Fibroblast of gingiva (primary cell): ENCODE measurements at places on chromosomes 6 and 20.
A peak's percentile ranks its signal among the peaks of the same experiment; 100 is the strongest.

DNA sequence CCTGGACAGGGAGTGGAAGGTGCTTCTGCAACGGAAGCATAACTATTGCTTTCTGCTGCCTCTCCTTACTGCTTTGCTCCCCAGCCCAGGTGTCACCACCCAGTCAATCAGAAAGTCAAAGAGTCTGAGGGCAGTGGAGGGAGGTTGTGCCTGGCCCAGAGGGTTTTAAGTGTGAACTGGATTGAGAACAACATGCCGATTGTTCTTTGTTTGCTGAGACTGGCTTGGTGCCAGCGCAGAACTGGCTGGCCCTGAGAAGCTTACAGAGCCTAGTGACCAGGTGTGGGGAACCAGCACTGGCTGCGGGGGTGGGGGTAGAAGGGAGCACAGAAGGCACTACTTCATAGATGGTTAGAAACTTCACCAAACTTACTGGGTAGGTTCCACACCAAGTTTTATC, 31.1 kb upstream of the ENPP4 start:
- DNase-seq, result no peak

DNA sequence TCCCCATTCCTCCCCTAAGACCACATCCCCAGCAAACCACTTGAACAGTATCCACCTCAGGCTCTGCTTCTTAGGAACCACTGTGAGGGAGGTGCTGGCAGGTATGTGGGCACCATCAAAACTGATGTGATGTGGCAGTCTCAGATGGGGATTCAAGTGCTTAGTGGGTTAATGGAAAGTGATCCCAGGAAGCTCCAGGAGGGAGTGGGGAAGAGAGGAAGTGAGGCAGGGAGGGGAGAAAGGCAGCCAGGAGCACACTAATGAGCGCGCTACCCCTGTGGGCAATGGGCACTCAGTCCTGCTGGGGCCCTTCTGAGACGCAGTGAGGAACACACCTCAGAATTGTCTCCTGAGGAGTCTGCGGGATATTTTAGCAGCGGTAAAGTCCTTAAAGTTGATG, 263.1 kb upstream of the MOCS1 start:
- no peak for DNase-seq

DNA sequence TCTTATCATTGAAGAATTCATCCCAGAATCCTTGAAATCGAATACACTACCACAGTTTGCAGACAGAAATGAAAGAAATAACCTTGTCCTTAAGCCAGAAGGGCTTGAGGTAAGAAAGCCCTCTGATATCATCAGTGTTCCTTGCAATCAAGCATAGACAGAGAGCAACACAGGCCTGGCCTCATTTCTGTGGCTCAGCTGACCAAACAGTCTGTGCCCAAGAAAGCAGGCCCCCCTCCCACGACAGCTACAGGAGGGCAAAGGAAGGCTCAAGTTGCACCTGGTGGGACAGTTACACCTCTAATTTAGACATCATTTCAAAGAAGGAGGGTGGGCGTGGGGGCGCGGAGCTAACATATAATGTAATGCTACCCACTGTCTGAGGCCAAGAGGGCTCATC, 21.6 kb downstream of the KIF16B start:
- DNase-seq, result no peak

DNA sequence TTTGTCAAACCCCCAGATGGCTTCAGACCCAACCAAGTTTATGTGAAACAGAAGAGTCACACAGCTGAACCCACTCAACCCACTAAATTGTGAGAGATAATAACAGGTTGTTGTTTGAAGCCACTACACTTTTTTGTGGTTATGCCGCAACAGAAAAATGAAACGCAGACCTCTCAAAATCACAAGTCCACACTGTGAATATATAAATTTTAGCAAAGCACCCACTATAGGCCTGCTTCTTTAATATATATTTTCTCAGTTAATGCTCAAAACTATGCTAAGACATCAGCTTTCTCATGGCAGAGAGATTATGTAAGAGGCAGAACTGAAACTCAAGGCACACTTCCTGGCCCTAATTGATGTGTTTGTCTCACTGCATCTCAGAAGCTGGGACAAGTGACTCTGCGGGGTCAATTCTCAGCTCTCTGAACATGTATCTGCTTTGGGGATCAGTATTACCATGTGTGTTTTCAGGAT, 27.7 kb downstream of the MAP3K5 start:
- DNase-seq, result no peak

GRCh38 chr6:26594730-26595632, 1.8 kb upstream of the ABT1 start:
- DNase-seq, result peak; percentile 81

- no peak for DNase-seq
These were observed 72.1 kb downstream of the TMEM200A start for GRCh38 chr6:130437961-130438360.

DNA sequence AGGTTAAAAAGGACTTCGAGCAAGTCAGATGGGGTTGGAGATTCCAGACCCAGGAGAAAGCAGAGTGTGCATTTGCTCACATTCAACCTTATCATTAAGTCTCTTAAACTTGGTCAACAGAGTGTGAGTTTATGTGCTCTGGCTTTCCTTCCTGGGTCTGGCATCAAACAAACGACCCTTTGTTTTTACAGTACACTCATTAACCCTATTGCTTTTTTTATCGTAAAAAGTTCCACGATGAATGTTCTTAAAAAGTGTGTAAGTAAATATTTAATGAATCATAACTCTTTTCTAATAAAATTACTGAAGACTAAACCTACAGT, 2.5 kb downstream of the FYN start:
- DNase-seq, result no peak

- no peak for DNase-seq
These were observed 34.1 kb upstream of the LAMA4 start for GRCh38 chr6:112288475-112288874.

DNA sequence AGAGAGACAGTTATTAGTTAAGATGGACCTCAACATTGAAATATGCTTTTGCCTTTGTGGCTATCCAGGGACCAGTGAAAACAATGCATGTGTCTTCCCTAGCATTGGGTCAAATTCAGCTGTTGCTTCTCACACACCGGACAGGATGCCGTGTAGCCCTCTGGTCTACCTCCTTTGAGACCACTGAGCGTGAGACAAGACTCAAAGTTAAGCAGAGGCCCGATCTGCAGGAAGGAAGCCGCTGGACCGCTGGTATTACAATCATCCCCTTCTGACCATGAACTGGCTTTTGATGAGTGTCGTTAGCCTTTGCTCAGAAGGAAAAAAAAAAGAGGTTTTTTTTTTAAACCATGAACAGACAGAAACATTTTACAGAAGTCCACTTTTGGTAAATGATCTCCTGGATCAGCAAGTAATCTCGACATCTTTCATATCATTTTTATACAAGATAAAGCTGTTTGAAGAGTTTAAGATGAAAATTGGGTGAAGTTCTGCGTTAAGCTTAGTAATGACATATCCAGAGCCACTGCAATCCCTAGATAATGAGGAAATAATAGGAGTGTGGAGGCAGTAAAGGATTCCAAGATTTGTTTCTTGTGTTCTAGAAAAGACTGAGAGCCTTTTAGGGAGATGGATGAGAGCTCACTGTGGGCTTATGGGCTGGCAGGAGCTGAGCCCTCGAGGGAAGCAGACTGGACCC, 622.8 kb downstream of the QKI start:
- no peak for DNase-seq

DNA sequence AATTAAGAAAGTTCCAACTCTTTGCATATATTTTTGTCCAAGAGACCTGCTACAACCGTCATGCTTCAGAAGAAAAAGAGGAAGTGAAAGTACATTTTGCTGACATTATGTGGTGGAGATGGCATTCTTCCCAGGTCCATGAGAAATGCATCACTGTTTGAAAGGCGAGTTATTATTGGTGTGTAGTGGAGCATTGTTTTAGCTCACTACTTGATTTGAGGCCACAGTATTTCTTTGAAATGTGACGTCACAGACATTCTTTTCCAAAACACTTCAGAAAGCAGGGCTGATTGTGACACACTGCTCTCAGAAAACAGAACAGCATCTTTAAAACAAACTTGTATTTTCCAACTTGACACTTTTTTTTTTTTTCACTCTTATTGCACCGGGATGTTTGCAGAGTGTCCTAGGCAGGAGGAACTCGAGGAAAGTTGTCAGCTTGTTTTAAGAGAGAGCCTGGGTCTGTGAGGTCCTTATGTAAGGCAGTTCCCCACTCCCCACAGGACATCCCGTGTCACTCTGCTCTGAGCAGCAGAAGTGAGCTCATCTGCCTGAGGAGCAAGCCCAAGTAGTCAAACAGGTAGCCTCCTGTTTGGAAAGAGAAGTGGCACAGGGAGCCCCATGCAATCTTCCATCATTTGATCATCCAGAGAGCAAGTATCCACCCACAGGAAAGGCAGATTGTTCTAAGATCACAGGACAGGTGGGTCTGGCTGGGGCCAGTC, 1.1 kb downstream of the SPTLC3 start:
- DNase-seq, result peak; percentile 94

DNA sequence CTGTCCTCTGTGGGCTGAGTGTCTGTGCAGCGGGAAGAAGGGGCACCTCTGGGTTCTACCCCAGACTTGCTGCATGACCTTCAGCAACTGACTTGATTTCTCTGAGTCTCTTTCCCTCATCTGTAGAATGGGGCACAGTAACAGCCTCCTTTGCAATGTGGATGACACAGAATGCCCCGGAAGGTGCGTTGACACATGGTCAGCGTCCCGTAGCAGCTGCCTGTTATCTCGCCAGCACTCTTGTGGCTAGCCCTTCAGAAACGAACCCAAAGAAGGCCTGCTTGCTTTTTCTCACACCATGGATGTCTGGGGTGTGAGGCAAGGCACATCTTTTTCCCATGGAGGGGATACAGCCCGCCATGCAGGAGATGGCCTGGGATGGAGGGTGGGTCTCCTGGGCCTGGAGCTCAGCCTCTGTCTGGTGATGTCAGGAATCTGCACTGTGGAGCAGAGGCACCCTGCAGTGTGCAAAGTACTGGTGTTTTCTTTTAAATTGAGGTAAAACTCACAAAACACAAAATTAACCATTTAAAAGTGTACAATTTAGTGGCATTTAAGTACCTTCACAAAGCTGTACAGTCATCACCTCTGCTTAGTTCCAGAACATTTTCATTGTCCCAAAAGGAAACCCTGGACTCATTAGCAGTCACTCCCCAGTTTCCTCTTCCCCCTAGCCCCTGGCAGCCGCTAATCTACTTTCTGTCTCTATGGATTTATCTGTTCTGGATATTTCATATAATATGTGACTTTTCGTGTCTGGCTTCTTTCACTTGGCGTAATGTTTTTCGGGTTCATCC, 59.8 kb upstream of the FAM83D start:
- DNase-seq, result no peak

- DNase-seq, result peak; percentile 76
These were observed 23.2 kb downstream of the RBCK1 start for GRCh38 chr20:431012-431904.

DNA sequence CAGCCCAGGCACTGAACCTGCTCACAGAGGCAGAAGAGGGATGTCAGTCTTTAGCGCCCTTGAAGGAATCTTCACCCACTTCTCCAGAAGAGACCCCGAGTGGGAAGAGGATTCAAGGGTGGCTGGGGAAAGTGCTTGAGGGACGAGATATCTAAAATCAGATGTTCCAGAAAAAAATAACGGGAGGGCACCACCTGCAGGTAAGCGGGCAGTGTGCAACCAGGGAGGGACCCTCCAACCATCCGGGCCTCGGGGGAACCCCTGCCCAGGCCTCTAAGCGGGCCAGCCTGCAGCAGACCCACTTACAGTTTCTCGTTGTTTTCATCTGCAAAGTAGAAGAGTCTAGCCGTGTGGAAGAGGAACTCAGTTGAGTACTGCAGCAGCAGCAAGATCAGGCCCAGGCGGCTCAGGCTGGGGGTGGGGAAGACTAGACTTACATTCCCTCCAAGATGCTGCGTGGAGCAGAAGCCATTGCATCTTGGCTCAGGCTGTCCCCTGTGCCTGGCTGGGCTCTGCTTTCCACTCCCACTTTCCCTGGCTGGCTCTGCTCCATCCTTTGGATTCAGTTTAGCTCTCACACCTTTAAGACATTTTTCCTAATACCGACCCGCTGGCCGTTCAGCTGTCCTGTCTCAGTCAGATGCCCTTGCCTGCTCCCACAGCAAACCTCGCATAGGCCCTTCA, 71.0 kb downstream of the TRAM2 start:
- DNase-seq, result no peak

DNA sequence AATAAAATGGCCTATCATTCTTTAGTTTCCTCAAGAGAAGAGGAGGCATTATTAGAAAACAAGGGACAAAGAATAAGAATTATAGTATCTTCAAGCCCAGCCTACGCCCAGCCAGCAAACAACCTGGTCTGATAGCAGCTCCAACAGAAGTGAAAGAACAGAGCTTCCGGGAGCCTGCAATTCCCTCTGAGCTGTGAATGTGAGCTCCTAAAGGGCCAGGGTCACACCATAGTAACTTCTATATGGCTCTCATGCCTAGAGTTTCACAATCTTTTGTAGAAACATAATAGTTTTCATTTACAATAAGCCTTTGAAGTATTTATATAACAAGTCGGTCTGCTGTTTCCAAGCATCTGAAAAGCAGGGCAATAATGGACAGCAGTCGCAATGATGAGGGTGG, 116.5 kb downstream of the SMLR1 start:
- no peak for DNase-seq

GRCh38 chr6:81816380-81816779, 63.9 kb upstream of the TENT5A start:
- DNase-seq, result no peak

GRCh38 chr20:4828830-4829513, 107.3 kb downstream of the PRND start:
- no peak for DNase-seq

DNA sequence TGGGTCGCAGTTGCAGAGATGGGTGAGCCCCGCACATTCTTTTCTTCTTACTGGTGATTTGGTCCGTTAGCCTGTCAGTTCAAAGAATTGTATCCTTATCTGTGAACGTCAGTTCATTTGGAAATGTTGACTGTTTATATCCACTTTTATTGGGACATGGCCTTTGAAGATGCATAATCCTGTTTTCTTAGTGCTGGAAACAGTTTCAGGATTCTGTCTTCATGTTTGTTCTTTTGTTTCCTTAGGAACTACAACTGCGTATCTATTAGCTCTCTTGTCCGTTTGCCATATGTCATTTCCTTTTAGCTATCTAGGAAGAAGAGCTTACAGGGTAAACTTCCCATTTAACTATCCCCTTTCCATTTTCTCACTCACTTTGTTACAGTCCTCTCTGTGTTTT, 35.0 kb upstream of the TULP1 start:
- DNase-seq, result no peak

DNA sequence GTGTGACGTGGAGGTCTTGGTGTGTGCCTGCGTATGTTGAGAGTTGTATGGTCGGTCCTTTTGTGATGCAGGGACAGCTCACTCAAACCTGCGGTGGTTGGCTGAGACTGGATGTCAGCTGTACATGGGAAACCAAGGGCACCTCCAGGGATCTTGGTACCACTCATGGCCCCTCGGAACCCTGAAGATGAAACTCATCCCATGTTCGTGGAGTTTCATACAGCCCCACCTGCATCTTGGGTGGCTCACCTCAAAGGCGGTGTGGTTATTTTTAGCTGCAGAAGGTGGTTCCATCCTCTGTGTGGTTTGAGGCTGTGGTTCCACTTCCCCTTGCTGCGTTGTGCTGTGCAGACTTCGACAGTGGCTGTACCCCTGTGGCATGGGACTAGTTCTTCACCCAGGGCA, 52.6 kb upstream of the SLC22A1 start:
- no peak for DNase-seq

GRCh38 chr6:17483391-17484016, 90.1 kb downstream of the CAP2 start:
- no peak for DNase-seq
